ENCODE measurements at places on chromosomes 12 and 14. TPM values are rescaled to one million over a fixed set of nuclear protein-coding genes. Genes with fewer than 3 reads are reported as not detected.

MYH6 gene
- 0.39 TPM for total RNA-seq

BCL2L14 gene
- 18.8 TPM for total RNA-seq

KRT71 gene
- total RNA-seq: not detected

DTX1 gene
- 26.9 TPM for total RNA-seq

EFS gene
- 10.3 TPM for total RNA-seq

- H3K36me3 ChIP-seq: no peaks in the 10 kb centered on the region
- H3K4me3 ChIP-seq: no peak overlapping the region
- peak overlapping the region; percentile 62 for H3K27ac ChIP-seq
- H3K27me3 ChIP-seq: no peaks in the 10 kb centered on the region
- H3K4me1 ChIP-seq: peaks cover 4% of the 10 kb centered on the region
- DNase-seq: no peak
Measured at GRCh38 chr14:23935158-23935557, 18.4 kb upstream of the DHRS4 start.

DNA sequence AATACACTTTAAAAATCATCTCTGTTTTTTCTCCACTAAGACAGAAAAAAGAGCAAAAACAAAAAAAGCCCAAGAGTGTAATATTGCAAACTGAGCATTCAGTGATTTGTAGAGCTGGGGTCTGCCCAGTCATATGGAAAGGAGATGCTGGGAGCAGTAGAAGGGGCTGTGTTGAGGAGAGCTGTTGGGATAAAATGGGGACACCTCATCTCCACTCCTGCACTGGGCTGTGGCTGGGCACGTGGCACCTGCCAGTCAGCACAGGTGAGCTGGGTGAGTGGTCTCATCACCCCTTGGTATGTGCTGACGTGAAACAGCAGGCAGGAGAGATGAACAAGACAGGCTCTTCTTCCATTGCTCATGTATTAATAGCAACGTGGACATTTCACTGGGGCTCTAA lies 217.4 kb downstream of the C12orf42 start:
- no peak overlapping the region for H3K4me3 ChIP-seq
- DNase-seq: no peak
- no peaks in the 10 kb centered on the region for H3K4me1 ChIP-seq
- no peaks in the 10 kb centered on the region for H3K36me3 ChIP-seq
- H3K27me3 ChIP-seq: no peaks in the 10 kb centered on the region

GRCh38 chr12:46487567-46488131 lies 115.1 kb upstream of the SLC38A2 start:
- peaks cover 43% of the 10 kb centered on the region for H3K4me1 ChIP-seq
- no peaks in the 10 kb centered on the region for H3K27me3 ChIP-seq
- no peak overlapping the region for H3K4me3 ChIP-seq
- no peak overlapping the region for H3K27ac ChIP-seq
- no peak for DNase-seq

DNA sequence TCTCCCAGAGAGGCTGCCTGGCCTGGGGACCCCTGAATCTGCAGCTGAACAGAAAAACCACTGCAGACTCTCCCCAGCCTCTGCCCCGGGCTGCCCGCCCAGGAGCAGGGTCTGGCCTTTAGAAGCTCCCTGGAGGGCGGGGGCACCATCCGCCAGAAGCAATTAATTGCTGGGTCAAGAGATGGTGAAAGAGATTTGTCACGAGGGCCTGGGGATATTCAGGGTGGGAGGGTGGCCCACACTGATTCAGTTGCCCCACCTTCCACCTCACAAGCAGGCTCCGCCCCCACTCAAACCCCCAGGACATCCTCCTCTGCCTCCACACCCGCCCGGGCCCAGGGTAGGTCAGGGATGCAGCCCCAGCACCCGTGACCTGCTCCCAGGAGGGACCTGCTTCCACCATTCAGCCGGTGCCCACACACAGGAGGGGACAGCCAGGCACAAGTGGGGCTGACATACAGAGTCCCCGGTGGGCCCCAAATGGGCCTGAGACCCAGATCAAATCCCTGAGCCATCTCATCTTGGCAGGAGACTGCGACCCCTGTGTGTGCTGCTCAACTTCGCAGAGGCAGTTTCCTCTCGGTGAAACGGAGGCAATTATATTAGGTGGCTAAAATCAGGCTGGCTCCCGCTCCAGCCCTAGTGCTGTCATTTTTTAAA lies 23.0 kb downstream of the NCOR2 start:
- no peak overlapping the region for H3K4me3 ChIP-seq
- H3K27me3 ChIP-seq: no peaks in the 10 kb centered on the region
- H3K4me1 ChIP-seq: peaks cover 70% of the 10 kb centered on the region
- no peak for DNase-seq
- H3K27ac ChIP-seq: no peak overlapping the region
- H3K36me3 ChIP-seq: no peaks in the 10 kb centered on the region

DNA sequence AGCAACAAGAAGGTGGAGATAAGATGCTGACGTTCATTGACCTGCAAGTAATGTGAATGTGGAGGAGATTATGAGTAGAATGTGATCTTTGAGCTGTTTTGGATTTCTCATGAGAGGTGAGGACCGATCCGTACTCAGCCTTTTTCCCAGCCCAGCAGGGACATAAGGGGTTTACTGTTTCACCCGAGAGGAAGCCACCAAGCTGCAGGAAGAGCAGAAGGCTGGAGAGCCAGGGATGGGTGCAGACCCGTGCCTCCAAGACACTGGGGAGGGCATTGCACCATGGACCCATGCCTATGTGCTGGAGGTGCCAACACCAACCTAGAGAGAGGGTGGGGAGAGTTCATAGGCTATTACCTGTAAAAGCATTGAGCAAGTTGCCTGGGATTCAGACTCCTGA lies 206.0 kb upstream of the DIO3 start:
- DNase-seq: no peak
- peaks cover 17% of the 10 kb centered on the region for H3K4me1 ChIP-seq
- no peaks in the 10 kb centered on the region for H3K36me3 ChIP-seq
- H3K27ac ChIP-seq: no peak overlapping the region
- no peak overlapping the region for H3K4me3 ChIP-seq

GRCh38 chr14:61219673-61220072 lies 61.5 kb downstream of the TMEM30B start:
- peaks cover 7% of the 10 kb centered on the region for H3K4me1 ChIP-seq
- no peak for DNase-seq
- H3K4me3 ChIP-seq: no peak overlapping the region
- H3K27me3 ChIP-seq: no peaks in the 10 kb centered on the region
- no peaks in the 10 kb centered on the region for H3K36me3 ChIP-seq
- H3K27ac ChIP-seq: no peak overlapping the region

DNA sequence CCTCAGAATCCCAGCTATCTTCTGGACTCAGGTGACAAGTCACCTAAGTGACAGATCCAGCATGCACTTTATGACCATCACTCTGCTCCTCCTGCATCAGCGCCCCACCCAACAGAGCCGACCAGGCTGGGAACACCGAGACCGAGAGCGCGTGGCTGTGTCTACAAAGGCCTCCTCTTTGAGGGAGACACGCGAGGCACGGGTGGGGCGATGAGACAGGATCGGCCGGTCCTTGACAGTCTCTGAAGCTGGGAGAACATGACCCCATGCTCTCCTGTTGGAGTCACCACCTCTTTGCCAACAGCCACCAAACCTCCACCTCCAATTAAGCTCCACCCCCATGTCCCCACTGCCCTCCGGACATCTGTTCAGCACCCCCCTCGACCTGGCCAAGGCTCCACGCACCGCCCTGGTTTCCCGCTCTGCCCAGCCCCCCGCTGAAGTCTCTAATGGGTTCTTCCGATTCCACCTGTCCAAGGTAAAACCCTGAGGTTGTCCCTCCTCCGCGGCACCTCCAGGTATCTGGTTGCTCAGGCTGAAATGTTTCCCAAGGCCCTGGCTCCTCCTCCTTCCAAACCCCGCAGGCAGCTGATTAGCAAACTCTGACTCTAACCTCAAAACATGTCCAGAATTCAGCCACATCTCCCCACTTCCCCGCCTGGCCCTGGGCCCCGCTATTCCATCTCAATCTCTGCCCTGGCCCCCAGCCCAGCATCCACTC lies 31.5 kb downstream of the HSP90AA1 start:
- DNase-seq: no peak
- H3K4me3 ChIP-seq: no peak overlapping the region
- no peaks in the 10 kb centered on the region for H3K4me1 ChIP-seq
- H3K36me3 ChIP-seq: no peaks in the 10 kb centered on the region

DNA sequence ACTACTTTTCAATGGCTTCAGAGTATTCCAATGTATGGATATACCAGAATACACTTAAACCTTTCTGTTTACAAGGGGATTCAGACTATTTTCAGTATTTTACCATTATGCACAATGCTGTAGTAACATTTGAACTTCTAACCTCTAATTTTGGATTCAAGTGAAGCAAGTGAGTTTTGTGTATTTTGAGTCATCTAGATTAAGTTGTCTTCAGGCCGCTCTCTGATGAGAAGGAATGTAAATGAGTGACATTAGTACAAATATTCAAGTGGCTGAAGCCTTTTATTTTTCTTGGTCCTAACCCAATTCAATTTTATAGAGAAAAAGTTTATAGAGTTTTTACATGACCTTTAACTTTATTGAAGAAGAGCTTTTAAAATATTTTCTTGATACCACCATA lies 125.6 kb downstream of the PDE3A start:
- no peak overlapping the region for H3K4me3 ChIP-seq
- no peaks in the 10 kb centered on the region for H3K36me3 ChIP-seq
- no peak for DNase-seq
- no peaks in the 10 kb centered on the region for H3K27me3 ChIP-seq
- H3K27ac ChIP-seq: no peak overlapping the region

DNA sequence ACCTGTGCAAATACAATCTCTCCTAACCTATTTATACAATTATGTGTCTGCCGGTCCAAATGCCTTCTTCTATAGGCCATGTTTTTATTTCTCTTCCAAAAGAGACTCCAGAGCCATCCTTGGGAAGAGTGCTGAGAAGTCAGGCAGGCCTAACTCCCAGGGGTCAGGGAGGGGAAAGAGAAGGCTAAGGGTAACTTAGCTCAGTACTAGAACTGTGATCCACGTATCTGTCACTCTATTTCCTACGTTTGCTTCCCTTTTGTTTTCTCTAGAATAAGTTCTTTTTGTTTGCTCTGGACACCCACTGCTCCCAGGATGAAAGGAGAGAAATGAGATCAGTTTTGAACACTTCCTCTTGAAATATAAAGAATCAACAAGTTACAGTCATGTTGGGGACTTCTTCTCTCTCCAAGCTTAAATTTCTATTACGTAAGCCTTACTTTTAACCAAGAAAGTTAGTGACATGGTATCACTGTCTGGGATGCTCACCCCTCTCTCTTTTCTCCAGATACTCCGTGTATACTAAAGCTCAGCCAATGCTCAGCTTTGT lies 79.2 kb downstream of the DAD1 start:
- DNase-seq: no peak
- H3K36me3 ChIP-seq: no peaks in the 10 kb centered on the region
- peaks cover 7% of the 10 kb centered on the region for H3K4me1 ChIP-seq
- H3K27ac ChIP-seq: no peak overlapping the region
- H3K4me3 ChIP-seq: no peak overlapping the region
- no peaks in the 10 kb centered on the region for H3K27me3 ChIP-seq

DNA sequence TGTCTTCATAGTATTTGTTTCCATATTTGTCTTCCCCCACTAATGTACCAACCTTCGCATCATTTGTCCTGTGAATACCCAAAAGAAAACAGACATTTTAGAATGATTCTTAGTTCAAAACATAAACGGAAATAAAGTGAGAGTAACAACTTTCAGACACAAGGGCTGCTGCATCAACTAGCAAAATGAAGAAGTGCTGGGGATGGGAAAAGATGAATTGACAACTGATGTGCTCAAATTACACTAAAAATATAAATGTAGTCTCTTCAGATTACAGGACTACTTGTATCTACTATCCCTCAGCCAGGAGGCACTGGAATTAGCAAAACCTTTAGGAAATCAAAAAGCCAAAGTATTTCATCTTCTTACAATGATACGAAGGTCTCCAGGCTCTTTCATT lies 743 bp downstream of the NDUFA12 start:
- H3K27ac ChIP-seq: peak overlapping the region; percentile 91
- H3K27me3 ChIP-seq: no peaks in the 10 kb centered on the region
- H3K36me3 ChIP-seq: no peaks in the 10 kb centered on the region
- peak overlapping the region; percentile 60 for H3K4me3 ChIP-seq

GRCh38 chr14:71262441-71262840 lies 355.2 kb downstream of the PCNX1 start:
- DNase-seq: no peak
- no peak overlapping the region for H3K27ac ChIP-seq
- no peaks in the 10 kb centered on the region for H3K36me3 ChIP-seq
- H3K4me1 ChIP-seq: no peaks in the 10 kb centered on the region
- no peak overlapping the region for H3K4me3 ChIP-seq

GRCh38 chr12:91021076-91021475 lies 16.3 kb upstream of the EPYC start:
- no peaks in the 10 kb centered on the region for H3K27me3 ChIP-seq
- no peak for DNase-seq
- H3K4me1 ChIP-seq: no peaks in the 10 kb centered on the region
- no peak overlapping the region for H3K4me3 ChIP-seq

DNA sequence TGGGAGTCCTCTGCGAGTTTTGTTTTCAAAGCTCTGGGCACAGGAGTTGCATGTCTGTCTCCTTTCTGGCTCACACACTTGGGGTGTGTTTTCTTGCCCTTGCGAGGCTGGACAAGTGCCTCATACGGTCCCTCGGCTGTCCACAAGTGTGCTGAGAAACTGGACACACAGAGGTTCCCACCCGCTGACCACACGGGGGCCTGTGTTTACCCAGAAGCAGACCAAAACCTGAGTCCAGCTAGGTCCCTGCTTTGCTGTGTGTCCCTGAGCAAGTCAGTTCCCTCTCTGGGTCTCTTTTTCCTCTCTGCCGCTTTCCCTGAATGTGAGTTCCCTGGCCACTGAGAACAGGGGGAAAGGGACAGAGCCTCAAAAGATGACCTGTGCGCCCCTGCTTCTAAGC lies 678 bp upstream of the OAS2 start:
- no peak for DNase-seq
- no peaks in the 10 kb centered on the region for H3K4me1 ChIP-seq
- H3K36me3 ChIP-seq: no peaks in the 10 kb centered on the region
- no peak overlapping the region for H3K4me3 ChIP-seq
- no peaks in the 10 kb centered on the region for H3K27me3 ChIP-seq
- H3K27ac ChIP-seq: no peak overlapping the region

DNA sequence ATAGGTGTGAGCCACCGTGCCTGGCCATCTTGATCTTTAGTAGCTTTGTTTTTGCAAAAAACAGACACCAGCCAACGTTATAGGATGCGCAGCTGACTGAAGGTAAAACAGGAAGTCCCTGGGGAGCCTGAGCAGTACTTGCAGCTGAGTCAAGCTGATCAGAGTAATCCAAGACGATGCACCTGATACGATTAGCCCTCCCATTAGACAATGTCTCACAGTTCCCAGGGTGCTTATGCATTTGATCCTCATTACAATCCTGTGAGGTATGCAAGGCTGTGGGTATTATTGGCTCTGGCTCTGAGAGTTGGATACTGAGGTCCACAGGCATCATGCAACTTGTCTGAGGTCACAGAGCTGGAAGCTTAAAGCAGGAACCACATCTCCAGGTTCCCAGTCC lies 8.1 kb downstream of the KRT18 start:
- no peaks in the 10 kb centered on the region for H3K36me3 ChIP-seq
- H3K27me3 ChIP-seq: no peaks in the 10 kb centered on the region
- H3K4me1 ChIP-seq: no peaks in the 10 kb centered on the region
- H3K4me3 ChIP-seq: no peak overlapping the region
- no peak overlapping the region for H3K27ac ChIP-seq
- DNase-seq: no peak

GRCh38 chr14:68514608-68515194 lies 278.2 kb downstream of the ZFP36L1 start:
- H3K4me3 ChIP-seq: no peak overlapping the region
- no peaks in the 10 kb centered on the region for H3K36me3 ChIP-seq
- H3K27ac ChIP-seq: no peak overlapping the region
- no peaks in the 10 kb centered on the region for H3K27me3 ChIP-seq
- H3K4me1 ChIP-seq: peaks cover 27% of the 10 kb centered on the region

- DNase-seq: no peak
- no peaks in the 10 kb centered on the region for H3K4me1 ChIP-seq
- no peak within 1 kb of the TSS for H3K4me3 ChIP-seq
- no peaks in the 10 kb centered on the region for H3K27me3 ChIP-seq
Measured at GRCh38 chr12:52434081-52434733, at the start of gene KRT75. Gene KRT75 (minus strand): TSS chr12:52434371. CDS start chr12:52434304, 67 bp downstream.

All from testis (tissue), 5 donors.